ENCODE measurements at places on chromosomes 1 and 21.

DNA sequence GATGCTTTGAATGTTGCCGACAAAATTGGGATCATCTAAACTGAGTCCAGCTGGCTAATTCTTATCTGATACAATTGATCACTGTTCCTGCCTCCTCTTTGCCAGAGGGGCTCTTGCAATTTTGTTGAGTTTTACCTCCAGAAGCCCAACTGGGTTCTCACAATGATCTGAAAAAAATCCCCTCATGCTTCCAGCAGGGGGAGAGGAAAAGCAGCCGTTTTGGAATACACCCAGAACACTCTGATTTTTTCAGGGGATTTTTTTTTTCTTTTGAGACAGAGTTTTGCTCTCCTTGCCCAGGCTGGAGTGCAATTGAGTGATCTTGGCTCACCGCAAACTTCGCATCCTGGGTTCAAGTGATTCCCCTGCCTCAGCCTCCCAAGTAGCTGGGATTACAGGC, 13.9 kb upstream of the RERE start:
- no peak overlapping the region for H3K27ac ChIP-seq
- no peaks in the 10 kb centered on the region for H3K27me3 ChIP-seq
- DNase-seq, result no peak
- no peaks in the 10 kb centered on the region for H3K36me3 ChIP-seq

DNA sequence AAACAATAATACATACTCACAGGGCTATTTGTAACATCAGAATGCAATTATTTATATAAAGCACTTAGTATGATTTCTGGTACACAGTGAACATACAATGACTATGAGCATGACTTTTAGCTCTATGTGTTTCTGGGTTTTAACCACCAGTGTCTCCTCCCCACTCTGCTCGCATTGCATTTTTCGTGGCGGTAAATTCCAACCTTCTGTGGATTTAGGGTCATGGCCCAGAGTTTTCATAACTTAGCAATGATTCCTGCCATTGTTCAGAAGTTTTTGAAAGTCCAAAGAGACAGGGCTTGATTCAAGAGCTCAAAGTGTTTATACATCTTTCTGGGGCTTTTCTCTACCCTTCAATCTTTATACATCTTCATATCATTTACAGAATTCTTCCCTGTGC, 191.3 kb downstream of the BACH1 start:
- DNase-seq, result no peak
- no peaks in the 10 kb centered on the region for H3K27me3 ChIP-seq
- H3K4me1 ChIP-seq, result peaks cover 3% of the 10 kb centered on the region
- no peaks in the 10 kb centered on the region for H3K36me3 ChIP-seq
- H3K27ac ChIP-seq, result no peak overlapping the region

- no peaks in the 10 kb centered on the region for H3K27me3 ChIP-seq
- no peaks in the 10 kb centered on the region for H3K4me1 ChIP-seq
- no peak for DNase-seq
Observed at GRCh38 chr1:78919150-78919549, 87.4 kb downstream of the ADGRL4 start.

GRCh38 chr1:48216941-48217340, 5.6 kb upstream of the SLC5A9 start:
- H3K27me3 ChIP-seq, result no peaks in the 10 kb centered on the region
- peaks cover 13% of the 10 kb centered on the region for H3K4me1 ChIP-seq
- H3K4me3 ChIP-seq, result no peak overlapping the region
- H3K27ac ChIP-seq, result no peak overlapping the region

GRCh38 chr1:89941110-89941766, 53.7 kb upstream of the ZNF326 start:
- H3K27ac ChIP-seq, result no peak overlapping the region
- H3K4me3 ChIP-seq, result no peak overlapping the region
- H3K27me3 ChIP-seq, result no peaks in the 10 kb centered on the region
- no peak for DNase-seq
- peaks cover 4% of the 10 kb centered on the region for H3K36me3 ChIP-seq

- no peaks in the 10 kb centered on the region for H3K27me3 ChIP-seq
- no peak for DNase-seq
- H3K4me3 ChIP-seq, result no peak overlapping the region
- peaks cover 3% of the 10 kb centered on the region for H3K36me3 ChIP-seq
- H3K27ac ChIP-seq, result no peak overlapping the region
- peaks cover under 1% of the 10 kb centered on the region for H3K4me1 ChIP-seq
Observed at GRCh38 chr1:200398373-200398772, 11.5 kb downstream of the ZNF281 start.

DNA sequence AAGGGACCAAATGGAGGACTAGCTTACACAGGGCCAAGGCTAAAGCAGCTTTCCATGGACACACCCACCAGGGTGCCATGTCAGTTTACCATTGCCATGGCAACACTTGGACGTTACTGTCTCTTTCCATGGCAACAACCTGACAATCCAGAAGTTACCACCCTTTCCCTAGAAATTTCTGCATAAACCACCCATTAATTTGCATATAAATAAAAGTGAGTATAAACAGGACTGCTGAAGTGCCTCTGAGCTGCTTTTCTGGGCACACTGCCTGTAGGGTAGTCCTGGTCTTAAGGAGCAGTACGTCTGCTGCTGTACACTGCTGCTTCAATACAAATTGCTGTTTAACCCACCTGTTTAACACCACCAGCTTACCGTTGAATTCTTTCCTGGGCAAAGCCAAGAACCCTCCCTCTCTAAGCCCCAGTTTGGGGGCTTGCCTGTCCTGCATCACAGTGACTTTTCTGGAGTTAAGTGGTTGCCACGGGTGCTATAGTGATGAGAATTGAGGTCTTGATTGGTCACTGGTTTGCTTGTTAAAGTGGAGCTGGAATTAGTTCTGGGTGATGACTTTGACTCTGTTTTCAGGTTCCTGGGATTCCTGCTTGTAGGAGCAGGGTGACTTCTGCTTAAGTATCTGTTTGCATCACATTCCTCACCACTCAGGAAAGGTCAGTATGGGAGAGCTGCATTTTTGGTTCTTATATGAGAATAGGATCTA, 83.2 kb downstream of the CLDN17 start:
- DNase-seq, result no peak
- peaks cover 13% of the 10 kb centered on the region for H3K27me3 ChIP-seq
- H3K36me3 ChIP-seq, result no peaks in the 10 kb centered on the region
- H3K4me3 ChIP-seq, result no peak overlapping the region

- no peaks in the 10 kb centered on the region for H3K36me3 ChIP-seq
- no peak for DNase-seq
- no peak overlapping the region for H3K4me3 ChIP-seq
Observed at GRCh38 chr21:31848326-31848985, 24.4 kb upstream of the HUNK start.

DNA sequence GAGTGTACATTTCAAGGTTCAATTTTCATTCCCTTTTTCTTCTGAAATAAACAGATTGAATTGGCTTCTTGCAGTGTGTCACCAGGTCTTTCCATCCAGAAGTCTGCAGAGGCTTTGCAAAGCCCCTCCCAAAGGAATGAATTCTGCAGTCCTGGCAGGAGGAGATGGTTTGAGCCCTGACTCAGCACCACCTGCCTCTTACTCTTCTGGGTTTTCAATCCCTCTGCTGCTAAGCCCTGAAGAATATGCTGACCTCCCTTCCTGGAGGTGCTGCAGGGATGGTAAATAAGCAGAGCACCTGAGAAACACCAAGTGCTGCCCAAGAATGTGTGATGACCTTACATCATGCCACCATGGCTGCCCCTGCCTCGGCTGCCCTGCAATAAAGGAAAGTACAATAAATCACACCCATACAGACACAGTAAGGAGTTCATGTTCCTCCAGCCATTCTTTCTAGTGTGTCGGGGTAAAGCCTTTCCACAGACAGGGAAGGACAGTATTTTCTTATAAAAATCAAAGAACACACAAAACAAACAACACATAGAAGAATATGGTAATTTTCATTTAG, 209.2 kb downstream of the ZNF326 start:
- no peak overlapping the region for H3K27ac ChIP-seq
- no peak overlapping the region for H3K4me3 ChIP-seq
- no peaks in the 10 kb centered on the region for H3K27me3 ChIP-seq
- no peak for DNase-seq
- no peaks in the 10 kb centered on the region for H3K36me3 ChIP-seq

DNA sequence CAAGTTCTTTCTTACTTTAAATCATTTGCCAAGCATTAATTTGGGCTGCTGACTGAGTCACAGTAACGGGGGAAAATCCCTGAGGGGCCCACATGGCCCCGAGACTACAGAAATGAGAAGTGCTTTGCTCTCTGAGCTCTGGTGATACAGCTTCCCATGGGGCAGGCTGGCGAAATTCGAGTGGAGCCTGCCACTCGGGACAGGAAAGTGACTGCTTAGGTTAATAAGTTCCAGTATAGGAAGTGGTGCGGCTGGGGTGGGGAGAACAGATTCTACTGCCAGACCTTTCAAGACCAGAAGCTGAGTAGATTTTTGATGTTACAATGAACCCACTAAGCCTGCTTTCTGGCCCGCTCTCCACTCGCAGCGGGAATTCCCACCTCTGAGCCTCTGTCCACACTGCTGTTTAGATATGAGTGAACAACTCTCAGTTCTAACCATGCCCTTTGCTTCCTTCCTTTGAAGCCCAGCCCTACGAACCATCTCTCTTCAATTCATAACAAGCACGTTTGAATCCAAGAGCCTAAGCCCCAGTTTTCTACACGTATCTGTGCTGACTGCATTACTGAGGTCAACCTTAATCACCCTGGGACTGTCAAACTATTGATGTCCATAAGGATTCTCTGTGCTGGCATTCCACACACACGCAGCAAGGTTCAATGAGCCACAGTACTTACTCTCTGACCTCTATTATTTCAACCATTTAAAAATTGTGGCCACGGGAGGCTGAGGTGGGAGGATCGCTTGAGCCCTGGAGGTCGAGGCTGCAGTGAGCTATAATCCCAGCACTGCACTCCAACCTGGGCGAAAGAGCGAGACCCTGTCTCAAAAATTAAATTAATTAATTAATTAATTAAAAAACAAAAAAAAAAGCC, 9.6 kb downstream of the ZBTB17 start:
- peak overlapping the region; percentile 64 for H3K27ac ChIP-seq
- H3K27me3 ChIP-seq, result no peaks in the 10 kb centered on the region
- DNase-seq, result no peak
- peaks cover 46% of the 10 kb centered on the region for H3K4me1 ChIP-seq
- H3K4me3 ChIP-seq, result peak overlapping the region; percentile 28

- DNase-seq, result peak; percentile 15
- H3K36me3 ChIP-seq, result peaks cover 41% of the 10 kb centered on the region
- H3K4me1 ChIP-seq, result no peaks in the 10 kb centered on the region
- no peak overlapping the region for H3K27ac ChIP-seq
Observed at GRCh38 chr21:46005481-46005881, 23.9 kb downstream of the COL6A1 start.

- no peak for DNase-seq
- no peaks in the 10 kb centered on the region for H3K36me3 ChIP-seq
- no peaks in the 10 kb centered on the region for H3K4me1 ChIP-seq
Observed at GRCh38 chr1:77313491-77313890, 31.7 kb downstream of the AK5 start.
